Esophagus squamous epithelium (tissue), 5 donors: ENCODE measurements at places on chromosomes 4 and X.

- no peak for DNase-seq
Observed at GRCh38 chrX:71198066-71198465, 25.0 kb upstream of the GJB1 start.

DNA sequence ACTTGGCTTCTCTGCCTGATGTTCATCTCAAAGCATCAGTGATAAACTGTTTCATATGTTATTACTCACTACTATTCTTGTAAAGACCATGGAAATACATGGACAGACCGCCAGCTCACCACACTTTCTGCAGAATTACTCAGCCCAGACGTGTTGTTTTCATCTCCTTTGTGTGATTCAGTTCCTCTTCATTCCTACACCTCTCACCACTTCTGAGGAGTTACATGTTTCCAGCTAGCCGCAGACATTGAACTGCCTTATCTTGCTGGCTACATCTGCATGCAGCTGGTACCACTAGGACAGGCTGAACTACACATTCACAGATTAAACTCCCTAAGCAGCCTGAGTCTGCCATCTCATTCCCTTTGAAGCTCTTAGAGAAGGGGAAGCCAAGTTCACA is 443.2 kb upstream of the FGF16 start:
- no peak for DNase-seq

DNA sequence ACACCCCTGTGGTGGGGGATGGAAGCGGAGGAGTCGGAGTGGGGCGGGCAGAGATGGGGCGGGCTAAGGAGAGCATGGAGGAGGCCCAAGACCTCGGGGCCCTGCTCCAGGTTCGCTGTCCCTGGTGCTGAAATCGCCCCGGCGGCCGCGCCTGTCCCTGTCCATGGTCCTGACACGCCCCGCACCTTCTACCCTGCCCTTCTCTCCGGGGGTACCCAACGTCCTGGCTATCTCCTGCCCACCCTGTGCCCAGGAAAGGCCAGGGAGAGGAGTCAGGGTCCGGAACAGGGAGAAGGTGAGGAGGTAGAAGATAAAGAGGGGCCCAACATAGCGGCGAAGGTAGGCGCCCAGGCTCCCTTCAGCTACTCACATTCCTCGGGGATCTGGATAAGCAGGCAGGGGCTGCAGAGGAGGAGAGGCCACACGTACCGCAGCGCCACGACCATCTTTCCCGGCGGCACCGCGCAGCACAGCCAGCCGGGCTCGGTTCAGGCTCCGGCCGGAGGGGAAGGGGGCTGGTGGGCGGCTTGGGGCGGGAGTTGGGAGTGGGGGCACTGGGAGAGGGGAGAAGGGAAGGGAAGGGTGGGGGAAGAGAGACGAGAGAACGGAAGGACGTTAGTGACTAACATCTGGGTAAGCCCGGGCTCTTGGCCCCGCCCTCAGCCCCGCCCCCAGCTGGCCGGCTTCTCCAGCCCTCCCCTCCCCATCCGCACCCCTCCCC is 10.4 kb downstream of the L1CAM start:
- DNase-seq = no peak

- DNase-seq = no peak
Observed at GRCh38 chrX:84044051-84044450, 143.9 kb downstream of the RPS6KA6 start.

DNA sequence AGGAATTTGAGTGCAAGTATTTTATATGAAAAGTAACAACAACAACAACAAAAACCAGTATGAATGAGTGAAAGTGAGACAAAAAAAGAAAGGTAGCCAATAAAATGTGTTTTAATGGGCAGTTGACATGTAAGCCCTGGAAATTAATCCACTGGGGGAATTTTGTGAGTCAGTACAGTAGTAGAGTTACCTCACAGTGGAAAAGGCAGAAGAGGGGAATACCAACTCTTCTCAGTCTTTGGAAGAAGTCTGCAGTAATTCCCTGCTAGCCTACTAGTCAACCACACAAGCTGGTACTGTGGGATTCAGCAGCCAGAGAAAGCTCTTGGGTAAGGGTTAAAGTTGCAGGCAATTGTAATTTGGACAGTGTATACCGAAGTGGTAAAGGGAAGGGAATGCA is 76.3 kb upstream of the IL15 start:
- no peak for DNase-seq

DNA sequence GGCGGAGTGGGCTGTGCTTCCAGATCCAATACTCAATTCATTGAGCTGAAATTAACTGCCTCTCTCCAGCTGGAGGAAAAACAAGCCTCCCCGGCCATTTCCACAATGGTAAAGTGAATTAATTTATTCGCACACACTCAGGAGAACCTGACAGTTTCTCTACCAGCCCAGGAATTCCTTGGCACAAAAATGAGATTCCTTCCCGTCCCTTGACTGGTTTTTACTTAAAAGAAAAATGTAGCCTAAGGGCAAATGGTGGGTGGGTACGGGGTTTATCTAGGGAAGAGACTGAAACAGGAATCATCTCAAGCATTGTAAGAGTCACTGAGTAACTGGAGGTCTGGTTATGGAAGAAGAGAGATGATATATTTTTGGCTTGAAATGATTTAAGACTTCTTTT is 102.7 kb downstream of the VCX3A start:
- DNase-seq = no peak

- DNase-seq = no peak
Observed at GRCh38 chrX:3250966-3251365, 95.5 kb downstream of the MXRA5 start.

DNA sequence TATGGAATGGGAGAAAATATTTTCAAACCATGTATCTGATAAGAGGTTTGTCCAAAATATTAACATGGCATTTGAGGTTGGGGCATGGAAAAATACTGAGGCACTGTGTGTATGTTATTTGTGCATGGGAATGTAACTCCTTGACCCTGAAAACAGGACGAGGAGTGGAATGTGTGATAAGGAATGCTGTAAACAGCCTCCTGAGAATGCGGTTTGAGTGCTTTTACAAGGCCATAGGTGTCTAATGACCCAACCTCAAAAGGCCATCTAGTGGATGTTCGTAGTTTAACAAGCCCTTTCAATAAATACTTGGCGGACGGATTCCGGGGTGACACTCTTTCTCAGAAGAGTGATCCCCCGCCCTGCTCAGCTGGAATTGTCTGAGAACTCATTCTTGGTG is 162.9 kb upstream of the USP9X start:
- DNase-seq = no peak

- DNase-seq = no peak
Observed at GRCh38 chrX:80879143-80879542, 69.5 kb upstream of the BRWD3 start.

- DNase-seq = no peak
Observed at GRCh38 chr4:117549524-117549923, 464.1 kb upstream of the TRAM1L1 start.

- DNase-seq = no peak
Observed at GRCh38 chr4:26731351-26732035, 129.1 kb upstream of the STIM2 start.

DNA sequence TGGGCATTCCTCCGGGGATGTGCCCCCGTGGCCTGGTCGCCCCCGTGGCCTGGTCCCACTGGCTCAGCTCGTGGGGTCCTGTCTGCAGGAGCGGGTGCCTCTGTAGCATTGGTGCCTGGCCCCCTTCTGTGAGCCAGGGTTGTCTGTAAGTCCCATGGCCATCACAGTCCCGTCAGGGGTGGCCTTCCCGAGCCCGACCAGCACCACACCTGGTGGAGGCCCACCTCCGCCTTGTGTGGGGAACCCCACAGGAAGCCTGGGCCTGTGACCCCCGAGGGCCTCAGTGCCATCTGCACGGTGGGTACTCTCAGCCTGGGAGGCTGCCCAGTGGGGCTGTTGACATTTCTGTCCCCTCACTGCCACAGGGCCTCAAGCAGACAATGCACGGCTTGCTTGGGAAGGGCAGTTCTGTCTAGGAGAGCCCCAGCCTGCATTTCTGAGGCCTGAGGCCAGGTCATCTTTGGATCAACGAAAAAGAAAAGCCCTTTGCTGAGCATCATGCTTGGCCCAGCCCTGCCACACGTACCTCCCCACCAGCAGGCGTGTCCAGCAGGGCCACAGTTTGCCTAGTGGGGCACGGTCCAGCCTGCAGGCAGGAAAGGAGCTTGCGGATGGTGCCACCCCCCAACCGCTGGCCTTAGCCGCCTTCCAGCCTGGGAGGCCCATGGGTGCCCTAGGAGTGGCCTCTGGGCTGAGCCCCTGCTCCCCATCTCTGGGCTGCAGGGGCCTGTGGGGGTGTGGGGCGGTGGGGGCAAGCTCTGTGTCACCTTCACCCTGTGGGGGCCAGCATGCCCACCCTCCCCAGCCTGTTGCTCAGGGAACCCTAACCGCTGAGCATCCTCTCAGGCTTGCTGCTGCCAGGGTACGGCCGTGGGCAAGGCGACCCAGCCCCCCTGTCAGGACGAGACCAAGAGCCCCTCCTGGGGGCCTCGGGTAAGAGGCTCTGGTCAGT is 23.2 kb downstream of the NKX1-1 start:
- no peak for DNase-seq

DNA sequence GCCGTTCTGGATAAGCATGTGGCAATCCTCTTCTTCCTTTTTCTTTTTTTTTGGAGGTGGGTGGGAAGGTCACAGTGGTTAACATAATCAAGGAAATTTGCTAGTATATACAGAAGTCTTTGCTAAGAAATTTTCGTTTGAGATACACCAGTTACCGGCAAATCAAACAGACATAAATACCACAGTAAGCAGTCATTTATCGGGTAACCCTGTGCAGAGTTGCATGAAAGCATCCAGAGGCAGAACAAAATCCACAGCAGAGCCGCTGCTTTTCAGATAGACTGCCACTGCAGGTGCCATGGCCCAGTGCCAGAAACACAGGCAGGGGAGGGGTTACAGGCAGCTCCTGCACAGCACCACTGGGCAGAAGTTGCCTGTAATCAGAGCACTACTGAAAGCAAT is 179.1 kb upstream of the MAB21L2 start:
- DNase-seq = no peak

DNA sequence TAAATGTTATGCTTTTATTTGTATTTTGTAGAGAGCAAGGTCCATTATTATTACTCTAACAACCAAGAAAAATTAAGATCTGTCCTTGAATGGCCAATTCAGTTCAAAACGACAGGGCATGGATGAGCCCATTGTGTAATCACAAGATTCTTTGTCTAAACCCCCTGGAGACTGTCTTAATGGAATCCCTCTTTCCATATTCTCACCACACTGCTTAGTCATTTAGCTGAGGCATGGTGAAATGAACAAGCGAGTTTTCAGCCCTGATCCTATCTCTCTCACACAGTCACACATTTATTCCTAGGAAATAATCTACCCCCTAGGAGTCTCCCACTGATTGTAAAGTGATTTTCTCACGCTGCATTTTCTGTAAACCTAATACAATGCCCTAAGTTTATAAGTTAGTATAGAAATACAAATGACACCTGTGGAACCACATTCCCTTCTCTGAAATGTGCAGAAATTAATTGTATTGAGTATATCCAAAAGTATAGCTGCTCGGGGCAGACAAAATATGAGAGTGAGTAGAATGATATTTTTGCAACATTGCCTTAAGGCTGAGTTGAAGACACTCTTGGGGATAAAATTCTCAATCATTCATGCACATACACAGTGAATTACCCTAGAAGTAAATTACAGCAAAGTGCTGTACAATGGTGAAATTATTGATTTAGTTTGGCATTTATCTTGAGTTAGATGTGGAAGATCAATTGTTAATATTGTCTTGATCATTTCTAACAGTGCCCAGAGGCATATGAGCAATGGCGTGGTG is 119.7 kb upstream of the PCDH7 start:
- no peak for DNase-seq
